Kasumi-1 (cell line): ENCODE measurements at places on chromosomes 4 and X.

DNA sequence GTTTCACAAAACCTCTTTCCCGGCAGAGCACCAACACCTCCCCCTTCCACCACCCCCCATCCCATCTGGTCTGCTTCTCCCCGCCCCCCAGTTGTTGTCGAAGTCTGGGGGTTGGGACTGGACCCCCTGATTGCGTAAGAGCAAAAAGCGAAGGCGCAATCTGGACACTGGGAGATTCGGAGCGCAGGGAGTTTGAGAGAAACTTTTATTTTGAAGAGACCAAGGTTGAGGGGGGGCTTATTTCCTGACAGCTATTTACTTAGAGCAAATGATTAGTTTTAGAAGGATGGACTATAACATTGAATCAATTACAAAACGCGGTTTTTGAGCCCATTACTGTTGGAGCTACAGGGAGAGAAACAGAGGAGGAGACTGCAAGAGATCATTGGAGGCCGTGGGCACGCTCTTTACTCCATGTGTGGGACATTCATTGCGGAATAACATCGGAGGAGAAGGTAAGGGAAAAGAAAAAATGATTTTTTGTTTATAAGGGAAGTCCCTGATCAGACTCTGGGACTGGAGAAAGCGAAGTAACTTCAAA lies at the start of gene PDGFRA:
PDGFRA (plus strand) TSS at position 333 of the 541 bp plus-strand sequence. CDS start 29,476 bp downstream, outside the sequence.
- no peak for DNase-seq

GRCh38 chr4:56995525-56995924 lies 16.8 kb downstream of the POLR2B start:
- no peak for DNase-seq

GRCh38 chr4:32161392-32161791 lies 1441.2 kb downstream of the PCDH7 start:
- DNase-seq = peak; percentile 40

DNA sequence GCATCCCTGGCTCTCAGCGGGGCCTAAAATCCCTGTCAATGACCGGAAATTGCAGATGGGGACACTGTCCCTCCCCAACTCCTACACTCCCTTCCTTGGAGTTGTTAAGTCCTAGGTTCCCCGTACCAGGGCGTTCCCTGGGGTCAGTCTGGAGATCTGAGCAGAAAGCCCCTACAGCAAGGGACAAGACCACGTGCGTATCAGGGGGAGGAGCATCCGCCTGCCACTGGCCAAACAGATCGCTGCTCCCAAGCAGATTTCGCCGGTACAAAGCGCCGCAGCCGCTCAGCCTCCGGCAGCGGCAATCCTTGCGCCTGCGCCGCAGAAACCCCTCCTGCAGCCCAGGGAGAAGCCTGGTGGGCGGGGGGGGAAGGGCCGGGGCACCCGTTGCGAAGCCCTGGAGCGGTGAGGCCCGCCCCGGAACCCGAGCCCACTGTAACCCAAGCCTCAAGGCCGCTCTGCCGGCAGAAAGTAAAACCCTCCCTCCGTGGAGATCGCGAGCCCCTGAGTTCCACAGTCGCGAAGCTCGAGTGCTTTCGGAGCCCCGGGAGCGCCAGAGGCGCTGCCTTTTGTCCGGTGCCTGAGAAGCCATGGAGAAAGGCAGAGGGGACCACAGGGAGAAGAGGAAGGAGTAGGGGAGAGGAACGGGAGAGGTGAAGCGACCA lies 2.7 kb downstream of the CRMP1 start:
- DNase-seq = no peak

- DNase-seq = no peak
Observed at GRCh38 chrX:7635604-7636003, 207.4 kb upstream of the VCX start.

- no peak for DNase-seq
Observed at GRCh38 chr4:17670423-17670822, 56.0 kb downstream of the MED28 start.

DNA sequence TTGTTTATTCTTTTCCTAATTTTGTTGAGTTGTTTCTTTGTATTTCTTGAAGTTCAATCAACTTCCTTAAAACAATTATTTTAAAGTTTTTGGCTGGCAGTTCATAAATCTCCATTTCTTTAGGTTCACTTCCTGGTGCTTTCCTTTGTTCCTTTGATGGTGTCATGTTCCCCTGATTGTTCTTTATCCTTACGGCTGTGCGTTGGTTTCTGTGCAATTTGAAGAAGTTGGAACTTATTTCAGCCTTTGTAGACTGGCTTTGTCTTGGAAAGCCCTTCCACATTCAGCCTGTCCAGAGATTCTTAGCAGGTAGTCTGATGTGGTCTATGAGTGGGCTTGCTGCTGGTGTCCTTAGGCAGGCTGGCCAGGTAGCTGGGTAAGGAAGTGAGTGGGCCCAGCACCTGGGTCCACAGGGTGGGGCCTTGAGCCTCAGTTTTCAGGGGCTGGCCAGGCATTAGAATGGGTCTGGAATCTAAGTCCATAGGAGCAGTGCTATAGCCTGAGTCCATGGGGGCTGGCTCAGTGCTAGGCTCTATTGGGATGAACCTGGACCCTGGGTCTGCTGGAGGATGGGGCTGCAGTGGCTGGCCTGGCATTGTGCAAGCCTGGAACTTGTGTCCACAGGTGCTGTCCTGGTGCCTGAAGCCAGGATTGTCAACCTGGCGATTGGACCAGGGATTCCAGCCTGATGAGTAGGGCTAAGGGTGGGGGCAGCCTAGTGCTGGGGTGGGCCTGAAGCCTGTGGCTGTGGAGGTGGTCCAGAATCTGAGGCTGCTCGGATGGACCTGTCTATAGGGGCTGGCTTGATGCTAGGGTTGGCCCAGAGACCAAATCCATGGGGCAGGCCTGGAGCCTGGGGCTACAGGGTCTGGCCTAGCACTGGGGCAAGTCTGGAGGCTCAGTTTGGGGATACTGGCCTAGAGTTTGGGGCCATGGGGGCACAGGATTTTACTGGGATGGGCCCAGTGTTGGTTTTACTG lies 152.4 kb downstream of the STAG2 start:
- no peak for DNase-seq

GRCh38 chr4:79757600-79757999 lies 315.4 kb downstream of the ANTXR2 start:
- DNase-seq = no peak

- DNase-seq = no peak
Observed at GRCh38 chrX:120672389-120672788, 42.5 kb upstream of the C1GALT1C1 start.

GRCh38 chrX:9533611-9534010 lies 68.8 kb downstream of the TBL1X start:
- peak; percentile 50 for DNase-seq

GRCh38 chr4:40856277-40856839 lies 106.6 kb downstream of the NSUN7 start:
- DNase-seq = no peak

GRCh38 chrX:71638409-71638808 lies 20.1 kb upstream of the CXCR3 start:
- DNase-seq = no peak

DNA sequence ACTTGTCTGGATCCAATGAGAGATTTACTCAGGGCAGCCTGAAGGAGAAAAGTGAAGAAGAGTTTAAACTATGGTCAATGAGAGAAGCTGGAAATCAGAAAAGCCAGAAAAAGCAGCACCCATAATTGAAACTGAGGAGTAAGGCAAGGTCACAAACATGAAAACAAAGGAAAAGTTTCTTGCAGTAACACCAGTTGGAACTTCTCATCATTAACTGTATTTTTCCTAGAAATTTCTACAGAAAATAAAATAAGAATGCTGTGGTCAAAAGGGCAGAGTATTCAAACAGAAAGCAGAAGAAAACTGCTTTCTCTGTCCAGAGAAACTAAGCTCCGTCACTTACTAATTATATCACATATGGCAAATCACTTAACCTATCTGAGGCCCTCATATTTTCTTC lies 102.2 kb downstream of the OR13H1 start:
- DNase-seq = no peak

DNA sequence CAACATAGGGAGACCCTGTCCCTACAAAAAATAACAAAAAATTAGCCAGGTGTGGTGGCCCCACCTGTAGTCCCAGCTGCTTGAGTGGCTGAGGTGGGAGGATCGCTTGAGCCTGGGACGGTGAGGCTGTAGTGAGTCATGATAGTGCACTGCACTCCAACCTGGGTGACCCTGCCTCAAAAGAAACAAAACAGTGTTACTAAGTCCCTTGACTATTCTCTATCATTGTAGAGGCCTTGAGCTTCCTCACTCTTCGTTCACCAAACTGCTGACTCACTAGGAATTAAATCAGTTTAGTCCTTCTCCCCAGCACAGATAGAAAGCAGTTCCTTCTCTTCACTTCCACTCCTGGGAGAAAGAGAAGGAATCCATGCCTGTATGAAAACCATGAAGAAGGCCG lies 14.5 kb downstream of the CDS1 start:
- no peak for DNase-seq

GRCh38 chr4:152613351-152613750 lies 66.4 kb downstream of the TMEM154 start:
- DNase-seq = no peak

GRCh38 chr4:89157488-89158024 lies 46.2 kb downstream of the TIGD2 start:
- DNase-seq = no peak

DNA sequence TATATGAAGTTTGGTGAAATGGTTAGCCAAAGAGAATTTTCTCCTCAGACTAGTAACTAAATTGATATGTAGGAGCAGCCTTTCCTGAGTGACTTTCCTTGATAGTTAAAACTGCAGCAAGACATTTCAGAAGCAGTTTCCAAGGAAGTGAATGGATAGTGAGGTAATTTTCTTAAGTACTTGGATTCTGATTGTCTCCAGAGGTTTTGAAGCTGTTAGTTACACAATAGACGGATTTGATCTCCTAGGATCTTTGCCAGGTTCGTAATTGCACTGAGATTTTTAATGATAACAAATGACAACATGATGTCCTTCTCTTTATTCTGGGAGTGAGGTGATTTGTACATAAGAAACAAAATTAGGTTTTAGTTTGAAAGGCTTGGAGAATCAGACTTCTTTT lies 29.2 kb downstream of the PRRG1 start:
- no peak for DNase-seq

DNA sequence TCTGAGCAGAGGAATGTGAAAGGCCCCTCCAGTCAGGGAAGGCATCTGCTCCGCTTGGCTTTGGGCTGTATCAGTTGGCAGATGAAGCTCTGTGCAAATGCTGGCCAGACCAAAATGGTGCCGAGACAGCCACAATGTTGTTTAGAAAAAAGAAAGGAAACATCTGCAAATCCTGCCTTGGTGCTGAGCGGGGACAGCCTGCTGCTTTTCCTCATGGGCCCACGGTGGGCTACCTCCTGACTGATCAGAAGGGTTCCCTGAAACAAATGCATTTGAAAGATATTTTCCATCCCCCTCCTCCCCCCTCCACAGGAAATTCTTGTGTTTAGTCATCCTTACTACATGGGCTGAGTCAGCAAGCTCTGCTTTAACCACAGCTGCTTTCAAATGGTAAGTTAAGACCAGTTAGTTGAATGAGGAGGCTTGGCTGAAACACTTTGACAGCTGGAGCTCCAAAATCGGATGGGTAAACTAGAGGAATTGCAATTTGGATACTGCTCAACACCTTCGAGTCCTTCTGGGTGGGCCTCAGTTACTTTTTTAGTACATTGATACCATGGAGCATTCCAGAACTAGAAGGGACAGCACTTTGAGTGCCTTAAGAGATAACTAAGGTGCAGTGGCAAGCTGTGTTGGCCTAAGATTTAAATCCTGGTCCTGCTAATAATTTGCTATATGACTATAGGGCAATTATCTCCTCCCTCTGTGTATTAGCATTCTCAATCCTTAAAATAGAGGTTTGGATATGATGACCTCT lies 36.0 kb downstream of the PLAC1 start:
- peak; percentile 47 for DNase-seq
